ENCODE measurements at places on chromosomes 3 and 15. TPM values are rescaled to one million over a fixed set of nuclear protein-coding genes. Genes with fewer than 3 reads are reported as not detected.

Gene PLD1
- 30.6 TPM for total RNA-seq

Gene CPNE9
- total RNA-seq: not detected

Gene BSN
- 0.11 TPM for total RNA-seq

Gene CCR8
- not detected for total RNA-seq

Gene ASB14
- total RNA-seq: under 0.01 TPM

Gene TUSC7
- not detected for total RNA-seq

Gene CCR3
- 0.33 TPM for total RNA-seq

Gene ANKRD34C
- under 0.01 TPM for total RNA-seq

Gene CPLX3
- total RNA-seq: not detected

Gene ALDH1A3
- 73.0 TPM for total RNA-seq

Gene SLC9C1
- not detected for total RNA-seq

Gene PROS1
- total RNA-seq: 5.0 TPM

Gene C3orf22
- not detected for total RNA-seq

Gene SAXO2
- total RNA-seq: 0.39 TPM

Gene GADL1
- not detected for total RNA-seq

Gene ZNF80
- total RNA-seq: not detected

Gene SPATA16
- total RNA-seq: not detected

Gene EPB42
- not detected for total RNA-seq

Gene ARGFX
- not detected for total RNA-seq

Gene FBXW12
- total RNA-seq: not detected

Gene RFTN1
- total RNA-seq: 23.9 TPM

Gene SCN5A
- total RNA-seq: 2.0 TPM

Gene SACM1L
- 30.4 TPM for total RNA-seq

Gene C15orf61
- total RNA-seq: 4.9 TPM

Gene AHSG
- total RNA-seq: not detected

Gene CAPN3
- total RNA-seq: 5.1 TPM

Gene PLSCR5
- 98.5 TPM for total RNA-seq

Gene PLA1A
- 0.87 TPM for total RNA-seq

Gene TGM4
- 16.5 TPM for total RNA-seq

Gene PATL2
- total RNA-seq: 0.79 TPM

Gene DISP2
- total RNA-seq: 0.39 TPM

Gene ACSBG1
- total RNA-seq: not detected

Gene PBRM1
- 83.8 TPM for total RNA-seq
